Activated CD4-positive, alpha-beta T cell treated with anti-CD3 and anti-CD28 coated beads, Interleukin-2, Interleukin-4, amounts not matched to agents 100 ng/mL and 50 ng/mL, durations not matched to agents 16 hours and 8 hours (primary cell): ENCODE measurements at places on chromosomes 2 and 18.

DNA sequence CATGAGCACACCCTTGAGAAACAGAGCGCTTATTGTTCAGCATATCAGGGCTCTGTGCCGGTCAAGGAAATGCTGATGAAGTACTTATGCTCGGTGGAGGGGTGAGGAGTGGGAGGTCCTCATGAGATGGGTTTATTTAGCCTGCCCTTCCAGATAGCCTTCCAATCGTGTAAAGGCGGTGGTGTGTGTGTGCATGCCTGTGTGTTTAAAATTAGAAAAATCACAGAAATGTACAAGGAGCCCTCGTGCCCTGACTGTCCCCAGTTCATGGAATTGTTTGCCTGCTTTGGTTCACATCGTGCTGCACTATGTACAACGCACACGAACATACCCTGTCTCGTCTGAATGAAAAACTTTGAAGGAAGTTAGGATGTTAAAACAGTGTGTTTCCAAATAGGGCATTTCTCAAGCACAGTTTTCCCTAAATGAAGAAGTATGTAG, 158.6 kb downstream of the AQP4 start:
- no peak for DNase-seq

GRCh38 chr2:181781078-181781786, 100.9 kb upstream of the NEUROD1 start:
- DNase-seq = no peak

DNA sequence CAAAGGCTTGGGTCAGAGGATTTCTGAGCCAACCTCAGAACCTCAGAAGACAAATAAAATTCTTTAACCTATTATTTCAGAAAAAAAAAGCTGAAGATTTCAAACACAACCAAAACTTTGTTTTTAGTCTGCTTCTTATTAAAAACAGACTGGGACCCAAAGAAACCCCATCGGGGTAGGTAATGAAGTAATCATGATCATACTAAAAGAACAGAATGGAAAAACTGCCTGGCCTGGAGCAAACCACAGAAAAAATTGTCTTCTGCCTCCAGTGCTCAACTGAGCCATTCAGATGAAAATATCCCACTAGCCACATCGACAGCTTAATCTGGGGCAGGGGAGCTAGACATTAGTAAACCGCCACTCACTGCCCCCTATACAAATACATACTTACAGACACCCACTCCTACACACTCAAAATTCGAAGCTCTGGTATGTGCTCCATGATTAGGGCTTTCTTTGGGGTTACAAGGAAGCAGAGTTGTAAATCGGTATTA, 76.5 kb downstream of the SDC1 start:
- DNase-seq = no peak

- no peak for DNase-seq
Observed at GRCh38 chr2:47226132-47226922, 71.2 kb upstream of the STPG4 start.

DNA sequence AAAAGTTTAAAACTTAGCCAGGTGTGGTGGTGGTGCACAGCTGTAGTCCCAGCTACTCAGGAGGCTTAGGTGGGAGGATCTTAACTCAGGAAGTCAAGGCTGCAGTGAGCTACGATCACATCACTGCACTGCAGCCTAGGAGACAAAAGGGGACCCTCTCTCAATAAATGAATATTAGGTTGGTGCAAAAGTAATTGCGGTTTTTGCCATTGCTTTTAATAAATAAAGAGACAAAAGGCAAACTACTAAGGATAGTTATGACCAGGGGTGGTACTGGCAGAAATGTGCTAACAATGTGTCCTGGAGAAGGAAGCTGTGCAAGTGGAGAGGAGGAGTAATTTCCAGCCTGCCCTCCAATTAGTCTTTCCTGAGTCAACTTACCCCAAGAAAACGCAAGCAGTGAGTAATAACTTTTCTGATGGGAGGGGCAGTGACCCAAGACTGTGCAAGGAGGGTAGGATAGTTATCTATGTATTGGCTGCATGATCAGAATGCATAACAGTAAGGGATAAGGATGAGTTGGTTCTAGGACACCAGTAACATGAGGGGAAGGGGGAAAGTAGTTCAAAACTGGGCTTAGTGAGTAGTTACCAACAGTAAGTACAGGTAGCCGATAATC, 1.5 kb downstream of the EXOC6B start:
- DNase-seq = peak; percentile 46

- no peak for DNase-seq
Observed at GRCh38 chr2:164840458-164840929, 1.1 kb downstream of the COBLL1 start.

DNA sequence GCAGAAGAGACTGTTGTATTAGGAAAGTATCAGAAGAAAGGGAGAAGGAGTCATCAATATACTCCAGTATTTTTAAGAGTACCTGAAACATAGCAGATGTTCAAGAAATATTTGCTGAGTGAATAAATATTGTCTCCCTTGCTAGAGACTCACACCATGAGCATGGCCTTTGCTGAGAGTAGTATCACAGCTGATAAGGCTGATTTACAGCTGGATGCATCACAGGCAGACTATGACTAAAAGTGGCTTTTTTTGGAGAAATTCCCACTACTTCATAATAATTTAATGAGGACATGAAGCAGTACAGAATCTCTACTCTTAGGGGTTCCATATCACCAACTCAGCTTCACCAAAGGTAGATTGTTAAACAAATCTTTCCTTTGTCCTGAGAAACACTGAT, 373.3 kb downstream of the RBM43 start:
- DNase-seq = no peak

GRCh38 chr2:133608291-133608690, 40.0 kb upstream of the NCKAP5 start:
- no peak for DNase-seq
